Esophagus squamous epithelium (tissue), 5 donors: ENCODE measurements at places on chromosomes 11 and 22.

GRCh38 chr22:37223965-37224551 lies 11.8 kb upstream of the SSTR3 start:
- DNase-seq, result no peak

DNA sequence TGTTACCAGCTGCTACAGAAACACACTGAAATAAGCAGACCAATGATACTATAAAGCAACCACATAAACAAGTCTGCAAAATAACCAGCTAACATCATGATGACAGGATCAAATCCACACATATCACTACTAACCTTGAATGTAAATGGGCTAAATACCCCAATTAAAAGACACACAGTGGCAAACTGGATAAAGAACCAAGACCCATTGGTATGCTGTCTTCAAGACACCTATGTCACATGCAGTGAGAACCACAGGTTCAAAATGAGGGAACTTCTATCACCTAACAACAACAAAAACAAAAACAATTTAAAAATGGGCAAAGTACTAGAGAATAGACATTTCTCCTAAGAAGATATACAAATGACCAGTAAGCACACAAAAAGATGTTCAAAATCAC lies 89.9 kb downstream of the ARHGAP32 start:
- no peak for DNase-seq

DNA sequence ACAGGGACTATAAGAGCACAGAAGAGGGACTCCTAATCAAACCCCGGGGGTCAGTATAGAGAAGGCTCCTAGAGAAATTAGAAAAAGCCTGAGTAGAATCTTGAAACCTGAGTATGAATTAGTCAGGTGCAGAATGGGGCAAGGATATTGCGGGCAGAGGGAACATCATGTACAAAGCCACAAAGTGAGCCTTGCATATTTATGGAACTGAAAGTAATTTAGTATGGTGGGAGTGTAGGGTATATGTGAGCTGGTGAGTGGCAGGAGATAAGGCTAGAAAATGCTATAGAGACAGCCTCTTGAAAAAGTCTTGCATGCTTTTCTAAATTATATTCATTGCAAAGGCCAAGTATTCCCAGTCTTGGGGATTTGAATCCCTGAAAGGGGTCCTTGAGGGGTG lies 93.7 kb downstream of the STIM1 start:
- DNase-seq, result no peak

DNA sequence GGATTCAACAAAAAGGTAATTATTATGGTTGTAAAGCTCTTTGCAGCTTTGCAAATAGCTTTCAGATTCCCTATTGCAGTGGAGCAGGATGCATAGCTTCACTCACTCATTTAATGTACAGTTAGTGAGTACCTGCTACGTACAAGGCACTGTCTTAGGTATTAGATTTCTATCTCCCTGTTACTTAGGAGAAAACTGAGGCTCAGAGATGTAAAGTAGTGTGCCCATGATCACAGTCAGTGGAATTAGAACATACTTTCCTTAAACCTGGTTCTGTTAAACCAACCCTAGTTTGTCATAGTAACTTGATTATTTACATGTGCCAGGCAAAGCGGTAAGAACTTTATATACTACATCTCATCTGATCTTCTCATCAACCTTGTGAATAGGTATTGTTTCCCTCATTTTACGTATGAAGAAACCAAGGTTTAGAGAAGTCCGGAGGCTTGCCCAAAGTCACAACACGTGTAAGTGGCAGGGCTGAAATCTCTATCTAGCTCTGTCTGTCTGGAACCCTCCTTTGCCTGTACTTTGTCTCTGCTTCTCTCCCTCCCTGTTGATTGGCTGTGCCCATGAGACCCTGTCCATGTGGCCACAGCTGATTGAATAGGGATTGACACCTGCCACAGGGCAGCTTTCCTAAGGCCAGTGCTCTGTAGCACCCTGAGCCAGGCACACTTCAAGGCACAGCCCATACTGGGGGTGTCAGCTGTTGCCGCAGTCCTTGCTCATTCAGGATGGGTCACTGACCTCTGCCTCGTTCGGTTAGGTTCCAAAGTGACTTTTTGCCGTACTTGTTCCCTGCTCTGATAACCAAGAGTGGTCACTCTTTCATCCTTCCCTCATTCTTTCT lies 63.8 kb upstream of the PRSS23 start:
- no peak for DNase-seq

DNA sequence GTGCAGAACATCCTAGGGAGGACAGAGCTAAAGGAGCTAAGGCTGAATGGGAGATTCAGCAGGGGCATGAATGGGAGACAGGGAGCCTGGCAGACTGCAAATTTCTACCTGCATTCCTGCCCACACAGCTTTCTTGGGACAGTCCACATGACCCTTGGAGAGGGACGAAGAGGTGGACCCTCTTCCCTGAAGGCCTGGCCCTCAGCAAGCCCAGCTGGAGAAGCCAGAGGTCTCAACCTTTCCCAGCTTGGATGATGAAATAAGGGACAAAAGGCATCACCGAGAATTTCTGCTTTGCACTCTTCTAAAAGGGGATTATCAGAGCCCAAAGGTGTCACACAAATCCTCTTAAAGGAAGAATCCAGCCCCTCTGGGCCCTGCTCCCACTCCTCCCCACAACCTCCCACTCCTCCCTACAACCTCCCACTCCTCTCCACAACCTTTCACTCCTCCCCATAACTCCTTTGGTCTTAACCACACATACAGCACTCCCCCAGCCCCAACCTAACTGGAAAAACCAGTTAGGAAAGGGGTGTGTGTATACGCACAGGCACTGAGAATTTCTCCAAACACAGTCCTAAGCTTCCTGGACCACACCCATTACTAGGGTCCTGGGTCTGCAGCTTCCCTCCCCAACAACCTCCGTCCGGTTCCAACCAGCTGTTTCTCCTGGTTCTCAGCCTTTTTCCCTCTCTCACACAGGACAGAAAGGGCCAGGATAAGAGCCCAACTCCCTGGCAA lies 38.4 kb downstream of the RPL27A start:
- no peak for DNase-seq

GRCh38 chr11:2270322-2271076 lies at the start of gene ASCL2:
Gene ASCL2 (minus strand): TSS chr11:2270588. CDS start chr11:2270332, 256 bp downstream.
- no peak for DNase-seq

GRCh38 chr11:42422090-42422489 lies 889.7 kb upstream of the API5 start:
- no peak for DNase-seq

DNA sequence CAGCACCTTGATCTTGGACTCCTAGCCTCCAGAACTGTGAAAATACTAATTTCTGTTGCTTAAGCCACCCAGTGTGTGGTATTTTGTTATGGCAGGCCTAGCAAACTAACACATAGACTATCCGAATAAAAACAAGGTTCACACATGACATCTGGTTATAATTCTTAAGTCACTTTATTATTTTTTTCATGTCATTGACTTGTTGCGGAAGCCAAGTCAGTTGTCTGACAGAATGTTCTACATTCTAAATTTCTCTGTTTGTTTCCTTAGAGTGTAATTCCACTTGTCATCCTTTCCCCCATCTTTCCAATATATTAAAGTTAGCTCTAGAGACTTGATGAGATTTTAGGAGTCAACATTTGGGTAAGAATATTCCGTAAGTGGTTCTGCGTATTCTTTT lies 40.6 kb downstream of the RAB30 start:
- no peak for DNase-seq
